ENCODE measurements at places on chromosomes 5 and 9.

- DNase-seq: no peak
Measured at GRCh38 chr9:4038182-4038723, 261.6 kb downstream of the GLIS3 start.

DNA sequence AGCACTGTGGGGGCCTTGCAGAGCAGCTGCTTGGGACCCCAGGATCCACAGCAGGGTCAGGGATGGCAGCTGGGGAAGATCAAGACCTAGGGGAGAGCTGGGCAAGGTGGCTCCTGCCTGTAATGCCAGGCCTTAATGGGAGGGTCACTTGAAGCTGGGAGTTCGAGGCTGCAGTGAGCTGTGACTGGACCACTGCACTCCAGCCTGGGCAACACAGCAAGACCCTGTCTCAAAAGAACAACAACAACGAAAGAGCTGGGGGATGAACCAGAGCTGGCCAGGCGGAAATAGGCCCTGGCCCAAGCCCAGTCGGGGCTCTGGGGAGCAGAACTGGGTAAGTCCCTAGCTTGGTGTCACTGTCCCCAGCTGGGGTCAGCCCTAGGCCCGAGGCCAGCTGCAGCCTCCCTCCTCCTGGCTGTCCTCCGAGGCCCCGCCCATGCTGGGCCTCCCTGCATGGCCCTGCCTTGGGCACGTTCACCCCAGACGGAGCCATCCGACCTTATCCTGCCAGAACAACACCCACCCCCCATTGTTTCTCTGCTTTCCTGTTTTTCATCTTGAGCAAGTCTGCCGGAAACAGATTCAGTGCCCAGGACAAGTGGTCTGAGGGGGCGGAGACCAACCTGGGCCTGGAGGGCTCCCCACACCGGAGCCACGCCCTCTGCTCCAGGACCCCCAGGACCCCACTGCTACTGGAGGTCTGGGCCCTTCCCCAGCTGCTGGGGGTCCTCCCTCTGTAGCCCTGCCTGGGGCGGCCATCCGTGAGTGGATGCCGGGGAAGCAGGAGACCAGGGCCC is 1.9 kb downstream of the DIPK1B start:
- no peak for DNase-seq

DNA sequence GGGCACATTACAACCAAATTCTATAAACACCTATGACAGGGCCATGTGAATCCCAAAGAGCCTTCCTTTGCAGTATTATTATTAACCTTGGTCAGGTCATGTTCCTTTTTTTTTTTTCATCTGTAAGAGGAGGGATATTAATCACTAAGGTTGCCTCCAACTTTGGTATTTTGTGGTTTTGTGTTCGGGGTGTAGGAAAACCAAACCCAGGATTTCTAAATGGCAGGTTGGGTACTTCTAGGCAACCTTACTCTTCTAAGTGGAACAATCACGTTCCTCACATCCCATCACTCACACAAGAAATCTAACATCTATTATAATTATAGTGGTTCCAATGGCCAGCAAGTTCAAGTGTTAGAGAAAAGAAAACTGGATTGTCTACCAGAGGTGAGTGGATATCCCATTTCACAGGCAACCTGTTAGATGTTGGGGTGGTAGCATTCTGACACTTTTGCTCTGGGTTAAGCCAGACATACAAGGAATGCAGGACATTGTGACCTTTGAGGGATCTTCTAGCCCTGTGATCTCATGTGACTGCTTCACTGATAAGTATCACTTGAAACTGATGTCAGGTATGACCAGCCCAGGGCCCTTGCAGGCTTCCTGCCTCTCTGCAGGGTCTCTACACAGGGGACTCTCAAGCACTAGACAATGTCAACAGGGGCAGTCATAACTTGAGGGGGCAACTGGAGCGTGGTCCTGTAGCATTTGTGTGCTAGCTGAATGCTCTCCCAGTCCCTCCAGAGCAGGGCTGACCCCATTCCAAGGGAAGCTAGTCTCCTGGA is 126.2 kb upstream of the VLDLR start:
- DNase-seq: no peak

- DNase-seq: no peak
Measured at GRCh38 chr9:135905380-135906258, 1.7 kb downstream of the CAMSAP1 start.

- no peak for DNase-seq
Measured at GRCh38 chr5:113266227-113266912, 168.4 kb downstream of the TSSK1B start.

DNA sequence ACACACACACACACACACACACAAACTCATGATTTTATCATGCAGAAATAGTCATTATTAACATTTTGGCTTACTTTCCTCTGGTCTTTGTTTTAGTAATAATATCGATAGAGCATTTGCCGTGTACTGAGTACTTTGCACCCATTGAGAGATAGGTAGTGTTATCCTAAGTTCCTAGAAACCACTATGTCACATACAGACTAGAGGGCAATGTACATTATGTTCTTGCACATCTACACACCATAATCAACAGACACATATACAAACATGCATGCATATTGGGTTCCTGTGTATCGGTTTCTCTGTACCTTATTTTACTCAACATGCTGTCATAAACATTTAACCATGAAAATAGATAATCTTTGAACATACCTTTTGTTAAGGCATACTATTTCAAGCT is 45.7 kb downstream of the MAT2B start:
- no peak for DNase-seq

DNA sequence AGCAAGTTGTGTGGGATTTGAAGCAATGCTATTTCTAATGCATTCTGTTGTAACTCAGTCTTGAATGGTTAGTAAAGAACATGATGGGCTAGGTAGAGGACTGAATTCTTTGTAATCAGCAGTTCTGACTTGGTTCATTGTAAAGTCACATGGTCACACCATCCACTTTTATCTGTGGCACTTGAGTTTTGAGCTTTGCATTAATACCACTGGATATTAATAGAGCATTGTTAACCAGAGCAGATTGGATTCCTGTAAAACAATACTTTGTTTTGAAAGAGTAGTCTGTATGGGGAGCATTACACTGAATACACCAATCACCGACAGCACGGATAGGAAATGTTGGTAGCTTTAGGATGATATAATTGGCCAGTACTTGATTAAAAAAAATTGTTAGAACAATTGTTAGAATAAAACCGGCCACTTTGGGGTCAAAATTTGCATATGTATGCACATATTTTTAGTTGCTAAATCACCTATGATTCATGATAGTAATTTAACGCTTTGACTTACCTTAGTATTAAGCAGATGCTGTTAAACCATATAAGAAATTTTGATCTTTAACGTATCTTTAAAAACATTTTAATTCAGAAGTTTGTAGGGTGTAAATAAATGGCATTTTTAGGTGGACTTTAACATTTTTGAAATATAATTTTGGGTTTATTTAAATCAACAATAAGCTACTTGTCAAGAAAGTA is 17.4 kb downstream of the SLC12A2 start:
- DNase-seq: no peak

GRCh38 chr5:10352430-10353240 is 860 bp upstream of the MARCHF6 start:
- no peak for DNase-seq

GRCh38 chr5:103942587-103943186 is 380.1 kb upstream of the NUDT12 start:
- no peak for DNase-seq

DNA sequence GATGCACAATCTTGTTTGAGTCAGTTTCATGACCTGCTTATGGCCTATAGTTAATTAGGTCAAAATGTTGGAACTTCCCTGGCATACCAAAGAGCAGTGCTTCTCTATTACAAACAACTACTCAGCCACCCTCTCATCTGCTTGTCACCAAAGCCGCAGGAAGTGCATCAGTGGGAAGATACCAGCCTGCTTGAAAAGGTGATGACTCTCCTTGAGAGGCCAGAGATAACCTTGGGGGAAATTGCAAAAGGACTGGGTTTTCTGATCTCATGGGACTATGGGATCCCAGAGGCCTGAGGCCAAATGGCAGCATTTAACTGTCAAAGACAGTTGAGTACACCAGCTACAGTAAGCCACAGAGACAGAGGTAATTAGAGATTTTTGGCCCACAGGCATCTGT is 69.9 kb downstream of the C9orf57 start:
- no peak for DNase-seq

GRCh38 chr9:35533398-35533797 is 43.5 kb downstream of the RUSC2 start:
- DNase-seq: no peak

DNA sequence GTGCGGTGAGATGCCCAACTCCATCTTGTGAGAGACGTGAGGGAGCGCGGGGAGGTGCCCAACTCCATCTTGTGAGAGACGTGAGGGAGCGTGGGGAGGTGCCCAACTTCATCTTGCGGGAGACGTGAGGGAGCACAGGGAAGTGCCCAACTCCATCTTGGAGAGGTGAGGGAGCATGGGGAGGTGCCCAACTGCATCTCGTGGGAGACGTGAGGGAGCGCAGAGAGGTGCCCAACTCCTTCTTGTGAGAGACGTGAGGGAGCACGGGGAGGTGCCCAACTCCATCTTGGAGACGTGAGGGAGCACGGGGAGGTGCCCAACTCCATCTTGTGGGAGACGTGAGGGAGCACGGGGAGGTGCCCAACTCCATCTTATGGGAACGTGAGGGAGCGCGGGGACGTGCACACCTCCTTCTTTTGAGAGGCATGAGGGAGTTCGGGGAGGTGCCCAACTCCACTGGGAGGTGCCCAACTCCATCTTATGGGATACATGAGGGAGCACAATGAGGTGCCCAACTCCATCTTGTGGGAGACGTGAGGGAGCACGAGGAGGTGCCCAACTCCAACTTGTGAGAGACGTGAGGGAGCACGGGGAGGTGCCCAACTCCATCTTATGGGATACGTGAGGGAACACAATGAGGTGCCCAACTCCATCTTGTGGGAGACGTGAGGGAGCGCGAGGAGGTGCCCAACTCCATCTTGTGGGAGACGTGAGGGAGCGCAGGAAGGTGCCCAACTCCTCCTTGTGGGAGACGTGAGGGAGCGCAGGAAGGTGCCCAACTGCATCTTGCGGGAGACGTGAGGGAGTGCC is 235.4 kb downstream of the CACNA1B start:
- DNase-seq: no peak

DNA sequence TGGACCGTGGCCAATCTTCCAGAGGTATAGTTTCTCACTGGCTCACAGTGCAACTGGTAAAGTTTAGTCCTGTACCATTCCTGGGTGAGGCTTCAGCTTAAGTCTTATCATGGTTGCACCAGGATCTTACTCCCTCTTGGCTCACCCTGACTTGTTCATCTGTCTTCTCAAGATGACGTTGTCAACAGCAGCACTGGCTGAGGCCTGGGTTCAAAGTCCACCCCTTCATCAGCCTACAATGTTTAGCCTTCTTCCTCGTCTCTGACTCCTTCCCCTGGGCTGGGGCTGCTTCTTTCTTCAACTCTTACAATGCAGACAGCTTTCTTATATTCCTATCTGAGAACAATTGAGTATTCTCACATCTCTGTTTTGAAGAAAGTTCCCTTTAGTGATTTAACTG is 311.1 kb upstream of the CLINT1 start:
- no peak for DNase-seq

DNA sequence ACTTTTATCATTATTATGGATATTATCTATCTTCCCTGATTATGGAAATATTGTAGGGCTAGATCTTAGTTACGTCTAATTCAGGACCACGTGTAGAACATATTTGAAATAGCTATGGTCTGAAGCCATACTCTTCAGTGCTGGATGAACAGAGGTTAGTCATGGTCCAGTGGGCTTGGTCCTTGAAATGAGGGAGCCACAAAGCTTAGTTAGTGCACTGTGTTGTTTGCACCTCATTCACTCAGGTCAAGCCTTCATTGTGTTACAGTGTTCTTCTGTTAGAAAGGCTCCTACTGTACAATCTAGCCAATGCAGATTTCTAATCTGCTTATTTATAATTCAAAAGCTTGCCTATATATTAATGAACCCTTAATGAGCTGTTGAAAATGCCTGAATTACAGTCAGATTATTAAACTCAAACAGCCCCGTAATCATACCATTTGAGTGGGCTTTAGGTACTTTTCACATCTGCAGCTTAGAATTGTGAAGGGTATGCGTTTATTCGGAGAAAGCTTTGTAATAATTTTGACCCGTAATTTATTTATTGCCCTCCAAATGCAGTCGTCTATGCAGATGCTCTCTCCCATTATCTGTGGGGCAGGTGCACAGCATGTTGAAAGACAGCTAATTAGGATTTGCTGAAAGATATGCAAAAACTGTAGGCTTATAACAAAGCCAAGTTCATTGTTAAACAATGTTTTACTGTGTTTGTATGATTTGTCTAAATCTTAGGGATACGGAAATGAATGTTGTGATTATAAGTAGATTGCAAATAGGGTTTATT is 164.9 kb downstream of the PBX3 start:
- DNase-seq: no peak

GRCh38 chr9:78707481-78707991 is 410.6 kb downstream of the PSAT1 start:
- DNase-seq: no peak

DNA sequence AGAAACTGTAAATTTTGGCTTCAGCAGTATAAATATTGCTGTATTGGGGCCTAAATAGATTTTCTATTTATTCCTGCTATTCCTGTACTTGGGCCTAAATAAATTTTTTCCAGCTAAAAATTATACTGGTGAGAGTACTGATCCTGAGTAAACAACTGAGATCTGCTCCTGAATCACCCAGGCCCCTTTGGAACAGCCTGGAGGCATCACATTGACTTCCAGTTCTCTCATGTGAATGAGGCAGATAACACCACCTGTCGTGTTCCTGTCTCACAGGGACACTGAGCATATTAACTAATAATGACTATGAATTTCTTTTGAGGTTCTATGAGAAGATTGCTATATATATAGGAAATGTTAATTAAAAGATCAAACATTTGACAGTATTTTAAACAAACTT is 119.5 kb upstream of the PLCXD3 start:
- no peak for DNase-seq

DNA sequence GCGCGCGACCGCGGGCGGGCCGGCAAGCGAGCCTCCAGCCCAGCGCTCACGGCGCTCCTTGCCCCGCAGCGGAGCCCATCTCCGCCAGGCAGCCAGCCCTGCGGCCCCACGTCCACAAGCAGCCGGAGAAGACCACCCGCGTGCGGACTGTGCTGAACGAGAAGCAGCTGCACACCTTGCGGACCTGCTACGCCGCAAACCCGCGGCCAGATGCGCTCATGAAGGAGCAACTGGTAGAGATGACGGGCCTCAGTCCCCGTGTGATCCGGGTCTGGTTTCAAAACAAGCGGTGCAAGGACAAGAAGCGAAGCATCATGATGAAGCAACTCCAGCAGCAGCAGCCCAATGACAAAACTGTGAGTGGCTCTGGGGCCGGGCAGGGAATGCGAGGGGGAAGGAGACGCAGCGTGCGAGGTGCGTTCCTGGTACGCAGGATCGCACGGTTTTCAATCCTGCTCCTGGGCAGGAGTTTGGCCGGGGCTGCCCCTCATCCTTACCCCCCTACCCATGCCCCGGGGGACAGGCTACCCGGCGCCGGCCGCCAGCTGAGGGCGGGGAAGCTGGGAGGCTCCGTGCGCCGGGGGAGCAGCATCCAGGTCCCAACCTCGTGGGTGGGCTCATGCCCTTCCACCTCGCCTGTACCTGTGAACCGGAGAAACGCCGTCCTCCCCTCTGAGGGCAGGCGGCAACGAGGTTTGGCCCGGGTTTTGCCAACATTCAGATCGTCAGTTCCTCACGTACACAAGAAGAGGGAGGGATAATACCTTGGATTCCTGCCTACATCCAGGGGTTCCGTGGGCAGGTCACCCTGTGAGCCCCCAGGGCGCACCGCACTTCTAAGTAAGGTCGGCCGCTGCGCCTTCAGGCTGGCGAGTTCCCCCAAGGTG is 6.6 kb downstream of the ISL1 start:
- no peak for DNase-seq

GRCh38 chr5:148957591-148958202 is 105.2 kb downstream of the SH3TC2 start:
- no peak for DNase-seq
